ENCODE measurements at places on chromosomes 1 and 21.

GRCh38 chr1:110879758-110880606, 7.0 kb downstream of the CD53 start:
- DNase-seq: no peak

DNA sequence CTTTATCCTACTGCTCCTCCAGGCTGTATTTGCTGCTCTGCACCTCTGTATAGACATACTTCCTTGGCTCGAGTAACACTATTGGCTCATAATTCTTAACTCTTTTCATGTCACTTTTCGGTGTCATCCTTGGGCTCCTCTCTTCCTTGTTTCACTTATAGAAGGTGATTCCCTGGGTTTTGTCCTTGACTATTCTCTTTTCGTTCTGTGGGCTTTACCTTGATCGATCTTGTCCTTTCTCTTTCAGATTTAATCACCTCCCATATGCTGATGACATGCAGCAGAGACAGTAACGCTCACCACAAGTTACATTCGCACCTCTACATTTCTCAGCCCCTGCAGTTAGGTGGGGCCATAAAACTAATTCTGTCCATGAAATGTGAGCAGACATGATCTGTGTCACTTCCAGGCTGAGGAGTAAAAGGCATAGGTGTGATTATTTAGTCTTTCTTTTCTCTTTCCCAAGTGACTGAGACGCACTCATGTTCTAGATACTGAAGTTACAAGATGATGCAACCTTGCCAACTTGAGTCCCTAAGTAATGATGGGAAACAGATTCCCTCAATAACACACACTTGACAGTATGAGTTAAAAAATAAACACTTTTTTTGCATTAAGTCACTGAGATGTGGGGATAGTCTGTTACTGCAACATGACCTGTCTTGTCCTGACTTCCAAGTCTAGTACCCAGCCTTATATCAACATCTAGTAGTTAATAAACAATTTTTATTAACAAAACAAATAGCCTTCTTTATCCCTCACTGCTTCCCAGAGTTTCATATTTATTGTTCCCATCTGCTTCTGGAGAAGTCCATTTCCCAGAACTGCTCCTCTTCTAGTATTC, 49.9 kb upstream of the HAO2 start:
- no peak for DNase-seq

DNA sequence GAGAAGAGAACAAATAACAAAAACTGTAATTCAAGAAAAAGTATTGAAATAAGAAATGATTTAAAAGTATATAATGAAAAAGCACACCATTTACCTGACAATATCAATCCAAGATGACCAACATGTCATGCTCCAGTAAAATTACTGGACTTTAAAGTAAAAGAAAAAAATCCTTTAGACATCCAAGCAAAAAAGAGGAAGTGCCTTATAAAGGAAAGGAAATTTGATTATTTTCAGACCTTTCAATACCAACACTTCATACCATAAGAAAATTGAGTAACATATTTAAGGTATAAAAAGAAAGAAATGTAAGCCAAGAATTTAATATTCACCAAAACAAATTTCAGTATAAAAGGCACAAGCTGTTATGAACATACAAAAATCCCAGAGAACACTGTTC, 46.2 kb upstream of the SSX2IP start:
- DNase-seq: no peak

DNA sequence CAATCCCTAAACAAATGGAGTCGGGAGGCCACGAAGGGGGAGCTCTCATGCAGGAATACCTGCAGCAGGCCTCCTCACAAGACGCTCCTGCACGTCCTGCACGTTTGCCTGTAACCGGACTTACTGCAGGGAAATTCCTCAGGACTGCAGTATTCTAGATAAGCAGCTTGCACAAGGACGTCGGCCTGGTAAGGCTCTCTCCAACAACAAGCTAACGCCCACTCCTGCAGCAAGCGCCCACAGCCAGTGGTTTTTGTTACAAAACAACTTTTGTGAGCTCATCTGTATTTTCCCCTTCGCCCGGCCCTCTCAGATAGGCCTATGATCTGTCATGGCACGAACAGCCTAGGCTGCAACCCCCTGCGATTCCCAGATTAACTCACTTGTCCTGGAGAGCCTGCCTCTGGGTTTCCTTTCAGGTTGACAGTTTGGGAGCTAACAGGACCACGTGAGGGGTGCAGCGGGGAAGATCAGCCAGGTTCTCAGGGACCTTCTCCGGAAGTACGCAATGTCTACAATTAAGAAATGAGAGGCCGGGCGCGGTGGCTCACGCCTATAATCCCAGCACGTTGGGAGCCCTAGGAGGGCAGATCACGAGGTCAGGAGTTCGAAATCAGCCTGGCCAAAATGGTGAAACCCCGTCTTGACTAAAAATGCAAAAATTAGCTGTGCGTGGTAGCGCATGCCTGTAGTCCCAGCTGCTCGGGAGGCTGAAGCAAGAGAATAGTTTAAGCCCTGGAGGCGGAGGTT, 921 bp upstream of the MIB2 start:
- no peak for DNase-seq

DNA sequence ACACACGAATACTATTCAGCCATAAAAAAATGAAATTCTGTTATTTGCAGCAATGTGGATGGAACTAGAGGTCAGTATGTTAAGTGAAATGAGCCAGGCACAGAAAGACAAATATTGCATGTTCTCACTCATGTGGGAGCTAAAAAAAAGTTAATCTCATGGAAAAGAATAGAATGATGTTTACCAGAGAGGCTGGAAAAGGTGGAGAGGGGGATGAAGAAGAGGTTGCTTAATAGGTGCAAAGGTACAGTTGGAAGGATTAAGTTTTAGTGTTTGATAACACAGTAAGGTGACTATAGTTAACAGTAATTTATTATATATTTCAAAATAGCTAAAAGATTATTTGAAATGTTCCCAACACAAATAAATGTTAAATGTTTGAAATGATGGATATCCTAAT, 10.8 kb upstream of the RGL1 start:
- no peak for DNase-seq

DNA sequence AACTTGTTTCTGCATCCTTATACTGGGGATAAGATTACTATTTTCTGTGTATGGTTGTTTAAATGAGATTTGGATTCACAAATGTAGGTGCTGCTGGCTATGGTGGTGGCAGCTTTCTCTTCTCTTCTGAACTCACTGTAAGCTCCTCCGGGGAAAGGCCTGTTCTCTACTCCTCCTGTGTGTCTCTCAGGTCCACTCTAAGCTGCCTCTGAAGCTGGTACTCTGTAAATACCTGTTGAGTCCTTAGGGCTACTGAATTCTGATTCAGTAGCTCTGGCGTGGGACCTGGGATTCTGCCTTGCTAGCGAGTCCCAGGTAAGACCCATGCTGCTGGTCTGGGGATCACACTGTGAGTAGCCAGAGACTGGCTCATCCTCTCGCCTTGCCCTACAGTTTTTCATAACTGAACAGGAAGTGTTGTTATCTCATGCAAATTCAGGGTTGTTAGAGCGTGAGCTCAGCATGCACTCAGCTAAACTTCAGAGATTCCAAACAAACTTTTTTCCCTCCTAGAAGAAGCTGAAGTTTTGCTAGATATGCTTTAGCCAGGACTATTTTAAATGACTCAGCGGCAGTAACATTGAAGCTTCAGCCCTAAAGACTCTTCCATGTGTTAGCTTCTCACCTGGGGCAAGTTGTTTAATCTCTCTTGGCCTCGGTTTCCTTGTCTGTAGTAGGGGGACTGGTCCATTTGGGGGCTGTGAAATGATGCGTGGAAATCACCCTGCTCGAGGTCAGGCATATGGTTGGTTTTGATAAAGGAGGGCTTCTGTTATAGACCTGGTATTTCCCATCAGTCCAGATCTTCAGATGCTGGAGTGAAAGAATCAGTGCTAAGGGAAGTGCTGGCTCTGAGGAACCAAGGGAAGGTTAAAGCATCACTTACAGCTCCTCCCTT, 271.5 kb upstream of the TMEM51 start:
- DNase-seq: no peak

DNA sequence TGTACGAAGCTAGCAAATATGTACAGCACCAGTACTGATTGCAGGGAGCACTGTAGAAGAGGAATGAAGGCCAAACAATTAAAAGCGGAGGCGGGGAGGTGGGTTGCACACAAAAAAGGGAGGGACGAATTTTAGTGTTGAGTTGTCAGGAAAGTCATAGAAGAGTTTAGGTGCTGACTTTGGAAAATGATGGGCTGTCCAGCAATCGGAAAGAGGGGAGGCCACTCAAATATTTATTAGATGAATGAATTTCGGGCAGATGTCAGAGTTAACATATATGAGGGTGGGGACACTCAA, 537 bp upstream of the ANKRD13C start:
- no peak for DNase-seq

GRCh38 chr1:19343617-19344350, 31.7 kb downstream of the SLC66A1 start:
- no peak for DNase-seq

DNA sequence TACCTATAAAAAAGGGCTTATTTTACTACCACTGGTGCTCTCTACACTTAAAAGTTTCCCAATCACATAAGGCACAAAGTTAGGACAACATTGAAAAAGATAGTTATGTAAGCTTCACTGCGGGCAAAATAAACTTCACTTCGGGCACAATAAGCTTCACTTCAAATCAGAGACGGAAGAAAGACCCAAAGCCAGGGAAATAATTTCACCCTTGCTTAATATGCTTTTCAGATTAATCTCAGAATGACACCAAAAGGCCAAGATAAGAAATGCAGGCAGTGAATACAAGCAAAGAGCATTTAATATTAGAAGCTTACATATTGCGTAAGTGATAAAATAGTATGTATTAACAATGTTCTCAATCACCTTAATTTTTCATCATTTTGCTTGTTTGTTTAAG, 444.2 kb downstream of the SETD4 start:
- DNase-seq: no peak

GRCh38 chr1:248576260-248576980, 1.9 kb upstream of the OR2T34 start:
- no peak for DNase-seq

GRCh38 chr1:151384584-151384983, 12.1 kb upstream of the SELENBP1 start:
- DNase-seq: no peak

GRCh38 chr1:29406814-29407213, 170.5 kb downstream of the PTPRU start:
- no peak for DNase-seq

DNA sequence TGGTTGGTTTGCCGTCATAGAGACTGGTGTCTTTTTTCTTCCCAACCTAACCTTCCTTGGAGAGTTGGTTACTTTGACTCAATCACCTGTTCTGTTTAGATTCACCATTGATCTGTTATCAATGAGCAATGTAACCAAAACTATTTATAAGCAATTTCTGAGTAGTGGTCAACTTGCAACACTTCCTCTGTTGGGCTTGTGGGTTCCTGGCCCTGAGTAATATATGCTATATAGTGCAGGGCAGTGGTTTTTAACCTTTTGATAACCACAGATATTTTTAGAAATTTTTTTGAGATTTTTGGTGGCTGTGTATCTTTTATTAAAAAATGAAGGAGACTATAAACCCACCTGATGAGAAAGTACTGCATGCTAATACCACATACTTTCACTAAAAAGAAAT, 9.4 kb upstream of the XCL1 start:
- DNase-seq: no peak

GRCh38 chr1:27101696-27102095, 53.2 kb downstream of the SLC9A1 start:
- no peak for DNase-seq

DNA sequence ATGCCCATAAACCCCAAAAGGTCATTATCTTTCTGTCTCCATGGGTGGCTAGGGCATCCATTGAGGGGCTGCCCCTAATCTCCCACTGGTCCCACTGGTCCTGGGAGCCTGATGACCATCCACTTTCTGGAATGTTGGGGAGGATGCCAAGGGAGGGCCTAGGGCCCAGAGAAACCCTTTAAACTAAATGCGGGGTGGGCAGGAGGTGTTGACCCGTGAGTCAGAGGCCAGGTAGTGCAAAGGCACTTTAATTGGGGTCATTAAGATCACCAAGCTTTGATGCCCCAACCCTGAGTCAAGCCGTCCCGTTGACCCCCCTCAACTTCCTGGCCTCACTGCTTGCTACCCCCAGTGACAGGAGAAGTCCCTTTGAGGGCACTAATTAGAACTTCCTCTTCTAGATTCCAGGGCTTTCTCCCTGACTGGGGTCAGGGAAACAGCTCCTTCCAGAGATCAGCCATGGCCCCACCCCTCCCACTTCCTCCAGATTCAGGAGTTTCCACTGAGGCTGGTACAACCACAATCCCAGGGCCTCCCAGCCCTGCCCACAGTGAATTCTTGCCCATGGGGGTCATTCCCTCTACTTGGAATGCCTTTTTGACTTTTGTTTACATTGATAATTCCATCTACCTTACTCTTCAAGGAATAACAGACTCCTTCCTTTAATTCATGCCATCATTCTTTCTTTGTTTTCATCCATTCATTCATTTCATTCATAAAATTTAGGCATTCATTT, 15.5 kb upstream of the SERINC2 start:
- DNase-seq: no peak

DNA sequence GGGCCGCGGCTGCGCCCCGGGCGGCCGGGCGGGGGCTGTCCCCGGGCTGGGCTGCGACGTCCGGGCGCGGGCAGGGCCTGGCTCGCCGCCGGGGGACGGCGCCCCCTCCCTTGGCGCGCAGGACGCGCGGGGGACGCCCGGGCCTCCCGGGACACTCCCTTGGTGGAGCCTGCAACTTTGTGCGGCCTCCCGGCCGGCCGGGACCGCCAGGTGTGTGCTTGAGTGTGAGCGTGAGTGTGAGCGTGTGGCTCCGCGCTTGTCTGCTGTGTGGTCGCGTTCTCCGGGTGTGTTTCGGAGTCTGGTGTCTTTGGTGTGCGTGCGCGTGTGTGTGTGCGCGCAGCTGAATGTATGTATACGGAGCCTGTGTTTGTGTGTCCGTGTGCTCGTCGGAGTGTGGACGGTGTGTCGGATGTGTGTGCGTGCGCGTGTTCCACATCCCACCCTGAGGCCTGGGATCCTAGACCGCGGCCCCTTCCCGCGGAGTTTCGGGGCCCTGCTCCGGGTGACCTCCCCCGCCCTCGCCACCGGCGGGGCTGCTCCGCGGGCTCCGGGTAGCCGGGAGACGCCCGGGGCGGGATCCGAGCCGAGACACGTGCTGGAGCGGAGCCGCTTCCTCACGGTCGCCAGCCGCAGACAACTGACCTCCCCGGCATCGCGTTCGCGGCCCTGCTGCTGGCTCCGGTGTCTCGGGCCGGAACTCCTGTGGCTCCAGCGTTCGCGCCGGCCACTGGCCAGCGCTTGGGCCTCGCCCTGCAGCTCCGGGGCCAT, 1.7 kb downstream of the PTPRU start:
- no peak for DNase-seq

- no peak for DNase-seq
These were observed 35.2 kb upstream of the SIPA1L2 start for GRCh38 chr1:232664844-232665777.

DNA sequence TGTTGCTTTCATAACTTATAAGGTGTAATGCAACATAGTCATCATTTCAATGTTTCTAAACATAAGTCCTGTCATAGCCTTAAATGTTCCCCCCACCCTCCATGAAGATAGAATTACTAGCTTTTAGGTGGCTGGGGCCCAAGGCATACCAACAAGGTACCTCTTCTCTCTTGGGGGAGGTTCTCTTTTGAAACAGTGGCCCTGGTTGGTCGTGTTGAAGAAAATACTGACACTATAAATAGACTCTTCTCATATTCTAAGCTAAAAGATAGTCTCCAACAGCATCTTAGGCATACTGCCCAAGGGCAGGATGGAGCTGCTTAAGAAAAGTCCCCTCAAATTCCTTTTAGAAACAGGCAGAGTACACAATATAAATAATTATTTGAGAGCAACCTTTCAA, 255.0 kb downstream of the FAF1 start:
- DNase-seq: no peak

- no peak for DNase-seq
These were observed 138.1 kb upstream of the KIF26B start for GRCh38 chr1:245016700-245017099.

Measured in amygdala (tissue), 56 donors.